ENCODE measurements at places on chromosomes 13 and 19. TPM values are rescaled to one million over a fixed set of nuclear protein-coding genes. Genes with fewer than 3 reads are reported as not detected.

GRCh38 chr13:99433543-99434075 is 67.7 kb upstream of the TM9SF2 start:
- peak overlapping the region; percentile 67 for H3K27ac ChIP-seq
- no peaks in the 10 kb centered on the region for H3K36me3 ChIP-seq
- no peak overlapping the region for H3K4me3 ChIP-seq
- no peak for DNase-seq

Gene CEACAM8
- not detected for total RNA-seq

DNA sequence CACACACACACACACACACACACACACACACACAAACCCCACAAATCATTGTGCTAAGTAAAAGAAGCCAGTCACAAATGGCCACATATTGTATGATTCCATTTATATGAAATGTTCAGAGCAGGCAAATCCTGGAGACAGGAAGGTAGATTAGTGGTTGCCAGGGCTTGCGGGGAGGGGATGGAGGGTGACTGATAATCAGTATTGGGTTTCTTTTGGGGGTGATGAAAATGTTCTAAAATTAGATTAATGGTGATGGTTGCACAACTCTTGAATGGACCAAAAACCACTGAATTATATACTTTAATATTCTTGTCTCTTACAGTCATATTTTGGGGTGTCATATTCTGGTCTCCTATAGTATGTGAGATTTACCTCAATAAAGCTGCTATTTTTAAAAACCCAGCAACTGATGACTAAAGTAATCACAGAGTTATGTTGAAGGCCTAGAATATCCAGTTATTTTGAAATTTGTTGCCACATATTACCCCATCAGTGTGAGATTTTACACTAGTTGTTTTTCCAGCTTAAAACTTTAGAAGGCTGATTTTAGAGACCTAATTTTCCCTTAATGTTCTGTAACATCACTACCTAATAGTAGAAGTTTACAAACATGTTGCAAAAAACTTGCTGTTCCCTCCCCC is 20.3 kb downstream of the FLT1 start:
- H3K4me1 ChIP-seq, result peaks cover 55% of the 10 kb centered on the region
- no peaks in the 10 kb centered on the region for H3K36me3 ChIP-seq
- H3K4me3 ChIP-seq, result no peak overlapping the region
- peak; percentile 55 for DNase-seq
- H3K27ac ChIP-seq, result peak overlapping the region; percentile 44
- H3K27me3 ChIP-seq, result no peaks in the 10 kb centered on the region

Gene RFXAP
- total RNA-seq, result 1.8 TPM

DNA sequence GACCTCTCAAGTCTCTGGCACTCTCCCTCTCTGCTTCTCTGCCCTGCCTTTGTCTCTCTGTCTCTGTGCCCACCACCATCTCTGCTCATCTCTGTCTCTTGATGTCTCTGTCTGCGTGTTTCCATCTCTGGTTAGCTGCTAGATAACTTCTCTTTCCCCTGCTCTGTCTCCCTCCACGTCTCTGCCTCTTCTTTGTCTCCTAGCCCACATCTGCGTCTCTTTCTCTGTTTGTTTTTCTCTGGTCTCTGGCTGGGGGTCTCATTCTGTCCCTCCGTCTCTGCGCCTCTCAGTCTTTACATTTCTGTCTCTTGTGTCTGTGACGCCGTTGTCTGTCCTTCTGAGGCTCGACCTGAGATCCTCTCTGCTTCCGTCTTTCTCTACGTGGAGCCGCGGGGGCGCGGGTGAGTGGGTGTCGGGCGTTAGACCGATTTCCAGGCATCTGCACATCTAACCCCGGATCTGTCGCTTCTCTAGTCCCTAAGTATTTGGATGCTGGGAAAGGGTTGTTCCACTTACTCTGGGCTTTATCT is 386 bp downstream of the GIPR start:
- peaks cover 10% of the 10 kb centered on the region for H3K4me1 ChIP-seq
- no peaks in the 10 kb centered on the region for H3K36me3 ChIP-seq
- H3K4me3 ChIP-seq, result peak overlapping the region; percentile 67
- H3K27ac ChIP-seq, result no peak overlapping the region
- DNase-seq, result peak; percentile 57
- H3K27me3 ChIP-seq, result 0 out of 2 replicates have a peak, but pooled peaks cover 9% of the 10 kb centered on the region

Gene C19orf33
- total RNA-seq, result not detected

Gene ADAMTSL5
- total RNA-seq, result 31.7 TPM

GRCh38 chr13:53343361-53343744 is 314.7 kb downstream of the OLFM4 start:
- no peaks in the 10 kb centered on the region for H3K36me3 ChIP-seq
- H3K4me3 ChIP-seq, result no peak overlapping the region
- H3K4me1 ChIP-seq, result no peaks in the 10 kb centered on the region

GRCh38 chr13:23616228-23616627 is 46.0 kb downstream of the TNFRSF19 start:
- peaks cover 30% of the 10 kb centered on the region for H3K4me1 ChIP-seq
- H3K36me3 ChIP-seq, result no peaks in the 10 kb centered on the region
- H3K4me3 ChIP-seq, result no peak overlapping the region
- DNase-seq, result no peak
- H3K27me3 ChIP-seq, result no peaks in the 10 kb centered on the region

DNA sequence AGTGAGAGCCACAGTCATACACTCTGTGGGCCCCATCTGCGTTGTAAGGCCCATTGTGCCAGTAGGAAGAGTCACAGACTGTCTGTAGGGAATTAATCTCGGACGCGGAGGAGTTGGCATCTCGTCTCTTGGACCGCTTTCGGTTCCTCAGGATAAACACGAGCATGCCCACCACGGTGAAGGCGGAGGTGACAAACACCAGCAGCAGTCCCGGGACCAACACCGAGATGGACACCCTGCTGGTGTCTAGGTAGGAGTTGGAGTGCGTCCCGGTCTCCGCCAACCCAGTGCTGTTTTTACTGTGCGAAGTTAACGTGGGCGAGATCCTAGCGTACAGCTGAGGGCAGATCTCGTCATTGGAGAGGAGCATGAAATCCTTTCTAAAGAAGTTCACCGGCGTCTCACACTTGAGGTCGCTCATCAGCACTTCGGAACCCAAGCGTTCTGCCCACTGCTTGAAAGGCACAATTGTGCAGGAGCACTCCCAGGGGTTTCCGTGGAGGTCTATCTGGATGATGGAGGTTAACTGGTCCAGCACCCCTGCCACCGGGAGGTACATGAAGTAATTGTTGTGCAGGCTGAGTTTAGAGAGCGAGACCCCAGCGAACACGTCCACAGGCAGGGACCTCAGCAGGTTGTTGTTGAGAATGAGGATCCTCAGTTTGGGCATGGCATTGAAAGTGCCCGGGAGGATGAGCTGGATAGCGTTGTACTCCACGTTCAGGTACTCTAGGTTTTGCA is 2.7 kb downstream of the SLITRK1 start:
- H3K27ac ChIP-seq, result no peak overlapping the region
- DNase-seq, result peak; percentile 12
- no peaks in the 10 kb centered on the region for H3K4me1 ChIP-seq
- peaks cover 47% of the 10 kb centered on the region for H3K27me3 ChIP-seq
- H3K36me3 ChIP-seq, result no peaks in the 10 kb centered on the region

- peaks cover 13% of the 10 kb centered on the region for H3K4me1 ChIP-seq
- peak within 1 kb of the TSS; percentile 6 for H3K4me3 ChIP-seq
- peak within 1 kb of the TSS; percentile 74 for H3K27ac ChIP-seq
- H3K36me3 ChIP-seq, result peaks cover 10% of the 10 kb centered on the region
- DNase-seq, result peak; percentile 49
Observed at GRCh38 chr13:113452942-113453901, at the start of gene ADPRHL1. Gene ADPRHL1, minus strand, starts transcription at chr13:113453488. Its CDS starts 51 bp downstream, at chr13:113453437.

Gene CGB1
- total RNA-seq, result 4.2 TPM

DNA sequence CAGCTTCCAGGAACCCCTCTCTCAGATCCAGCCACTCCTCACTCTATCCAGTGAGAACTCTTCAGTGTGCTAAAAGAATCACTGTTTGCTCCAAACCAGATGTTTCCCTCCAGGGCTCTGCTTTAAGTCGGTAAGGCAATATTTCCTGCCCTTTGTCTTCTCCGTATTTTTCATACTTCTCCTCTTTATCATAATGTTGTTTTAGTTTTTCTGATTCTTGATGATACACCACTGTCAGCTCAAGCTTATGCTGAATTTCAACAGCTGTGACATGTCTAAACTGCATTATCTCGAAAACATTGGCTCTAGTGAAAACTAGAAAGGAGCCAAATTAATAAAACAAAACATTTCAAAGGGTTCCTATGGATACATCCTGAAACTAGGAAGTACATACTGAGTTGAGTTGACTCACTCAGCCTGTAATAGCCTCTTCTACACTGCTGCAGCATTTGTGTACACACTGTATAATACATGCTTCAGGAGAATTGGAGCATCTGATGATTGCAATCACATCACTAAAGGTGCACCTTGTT is 39.8 kb downstream of the GPR180 start:
- H3K4me1 ChIP-seq, result peaks cover 23% of the 10 kb centered on the region
- H3K4me3 ChIP-seq, result peak overlapping the region; percentile 36
- DNase-seq, result peak; percentile 87
- H3K27ac ChIP-seq, result peak overlapping the region; percentile 75
- H3K36me3 ChIP-seq, result no peaks in the 10 kb centered on the region
- no peaks in the 10 kb centered on the region for H3K27me3 ChIP-seq

Gene TSHZ3
- 24.0 TPM for total RNA-seq

- no peak overlapping the region for H3K27ac ChIP-seq
- no peak for DNase-seq
- H3K4me1 ChIP-seq, result peaks cover 22% of the 10 kb centered on the region
- no peak overlapping the region for H3K4me3 ChIP-seq
- H3K27me3 ChIP-seq, result no peaks in the 10 kb centered on the region
Observed at GRCh38 chr19:15274477-15274876, 42.2 kb upstream of the EPHX3 start.

GRCh38 chr13:100630555-100630954 is 42.0 kb upstream of the GGACT start:
- H3K36me3 ChIP-seq, result no peaks in the 10 kb centered on the region
- H3K4me1 ChIP-seq, result peaks cover 11% of the 10 kb centered on the region
- H3K27me3 ChIP-seq, result no peaks in the 10 kb centered on the region
- no peak overlapping the region for H3K27ac ChIP-seq
- H3K4me3 ChIP-seq, result no peak overlapping the region

Gene RAB3D
- total RNA-seq, result 9.0 TPM

Gene COL5A3
- total RNA-seq, result 22.8 TPM

Gene MYBPC2
- total RNA-seq, result not detected

GRCh38 chr19:9146882-9147281 is 6.7 kb downstream of the ZNF317 start:
- H3K4me1 ChIP-seq, result no peaks in the 10 kb centered on the region
- no peak overlapping the region for H3K27ac ChIP-seq
- H3K36me3 ChIP-seq, result peaks cover 23% of the 10 kb centered on the region
- DNase-seq, result no peak

- peaks cover 7% of the 10 kb centered on the region for H3K27me3 ChIP-seq
- H3K27ac ChIP-seq, result no peak overlapping the region
- no peaks in the 10 kb centered on the region for H3K36me3 ChIP-seq
- no peak overlapping the region for H3K4me3 ChIP-seq
- DNase-seq, result no peak
Observed at GRCh38 chr19:30076751-30077670, 135.0 kb downstream of the URI1 start.

DNA sequence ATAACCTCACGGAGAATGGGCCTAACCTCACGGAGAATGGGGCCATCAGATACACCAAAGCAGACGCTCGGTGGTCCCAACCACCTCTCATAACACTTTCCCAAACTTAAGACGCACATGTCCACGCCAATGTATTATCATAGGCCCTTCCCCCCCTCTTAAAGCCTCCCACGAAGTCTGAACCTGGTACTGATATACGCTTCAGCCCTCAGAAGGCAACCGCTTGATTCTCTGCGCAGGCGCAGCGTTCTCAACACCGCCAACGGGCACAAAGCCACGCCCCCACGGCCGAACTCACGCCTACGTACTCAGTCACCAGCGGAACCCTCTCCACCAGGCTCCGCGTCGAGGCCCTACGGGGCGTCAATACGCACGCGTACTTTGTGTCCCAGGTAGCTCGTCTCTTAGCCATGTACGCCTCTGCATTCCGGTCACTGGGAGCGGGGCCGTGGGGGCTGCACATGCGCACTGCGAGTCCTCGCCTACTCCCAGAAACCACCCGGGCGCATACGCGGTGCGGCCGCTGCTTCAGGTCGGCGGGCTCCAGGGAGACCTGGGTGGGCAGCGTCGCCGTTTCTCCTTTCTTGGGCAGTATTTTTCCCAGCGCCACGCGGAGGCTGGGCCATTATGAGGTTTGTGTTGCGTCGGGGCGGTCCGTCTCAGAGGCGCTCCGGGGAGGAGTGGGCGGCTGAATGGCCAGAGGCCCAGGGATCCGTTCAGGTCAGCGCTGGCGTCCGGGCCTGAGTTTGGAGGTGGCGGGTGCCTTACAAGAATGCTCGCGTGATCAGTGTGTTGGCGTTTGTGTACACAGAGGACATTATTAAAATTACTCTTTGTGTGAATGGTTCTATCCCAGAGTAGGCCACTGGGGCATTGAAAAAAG is 25.3 kb downstream of the ZNF582 start:
- H3K27me3 ChIP-seq, result no peaks in the 10 kb centered on the region
- peak; percentile 98 for DNase-seq
- peaks cover 32% of the 10 kb centered on the region for H3K4me1 ChIP-seq
- peak overlapping the region; percentile 75 for H3K4me3 ChIP-seq

GRCh38 chr19:52086481-52086880 is 9.1 kb downstream of the ZNF841 start:
- H3K36me3 ChIP-seq, result peaks cover 88% of the 10 kb centered on the region
- H3K27ac ChIP-seq, result peak overlapping the region; percentile 9
- no peaks in the 10 kb centered on the region for H3K27me3 ChIP-seq
- peaks cover 11% of the 10 kb centered on the region for H3K4me1 ChIP-seq
- H3K4me3 ChIP-seq, result no peak overlapping the region

Gene GRIN2D
- total RNA-seq, result 0.76 TPM

GRCh38 chr13:20514866-20515265 is 10.8 kb downstream of the CRYL1 start:
- H3K27me3 ChIP-seq, result no peaks in the 10 kb centered on the region
- H3K27ac ChIP-seq, result no peak overlapping the region
- no peak for DNase-seq

- H3K27ac ChIP-seq, result no peak overlapping the region
- no peaks in the 10 kb centered on the region for H3K4me1 ChIP-seq
- DNase-seq, result no peak
- H3K27me3 ChIP-seq, result 0 out of 2 replicates have a peak, but pooled peaks cover 3% of the 10 kb centered on the region
Observed at GRCh38 chr13:99871249-99871898, 100.2 kb downstream of the ZIC5 start.

Gene KCNRG
- 0.97 TPM for total RNA-seq

Gene CCL25
- not detected for total RNA-seq

DNA sequence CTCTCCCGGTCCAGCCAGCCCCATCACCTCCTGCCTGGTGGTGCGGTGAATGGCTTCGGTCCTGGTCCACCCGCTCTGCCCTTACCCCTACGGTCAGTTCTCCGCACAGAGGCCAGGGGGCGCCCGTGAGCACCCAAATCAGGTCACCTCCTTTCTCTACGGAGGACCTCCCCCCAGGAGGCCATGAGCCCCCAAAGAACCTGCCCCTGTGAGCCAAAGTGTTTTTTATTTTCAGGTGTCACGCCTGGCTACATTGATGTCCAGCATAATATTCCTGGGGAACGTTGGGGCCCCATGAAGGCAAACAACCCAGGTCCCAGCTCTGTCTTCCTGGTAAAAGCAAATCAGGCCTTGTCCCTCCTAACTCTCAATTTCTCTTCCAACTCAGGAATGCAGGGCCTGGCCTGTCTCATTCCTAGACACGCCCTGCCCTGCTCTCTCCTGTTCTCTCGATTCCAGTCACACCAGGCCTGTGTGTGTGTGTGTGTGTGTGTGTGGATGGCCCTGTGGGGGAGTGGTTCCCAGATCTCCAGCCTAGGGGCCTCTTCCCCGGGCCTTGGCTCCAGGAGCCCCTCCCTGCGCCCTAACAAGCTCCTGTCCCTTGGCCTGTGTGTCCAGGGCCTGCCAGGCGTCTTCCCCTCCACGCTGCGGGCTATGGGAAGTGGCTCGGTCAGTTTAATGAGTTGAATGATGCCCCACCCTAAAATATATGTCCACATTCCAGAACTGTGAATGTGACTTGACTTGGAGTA is 9.7 kb upstream of the GIPC1 start:
- no peaks in the 10 kb centered on the region for H3K27me3 ChIP-seq
- H3K36me3 ChIP-seq, result no peaks in the 10 kb centered on the region

All from GM23248 (cell line).